ENCODE measurements at places on chromosomes 2 and 18. TPM values are rescaled to one million over a fixed set of nuclear protein-coding genes. Genes with fewer than 3 reads are reported as not detected.

The IGFBP2 gene
- 21.1 TPM for polyA plus RNA-seq

- no peak for DNase-seq
Observed at GRCh38 chr18:25235401-25236042, 116.4 kb downstream of the ZNF521 start.

- no peak for DNase-seq
Observed at GRCh38 chr2:138324068-138324771, 177.3 kb upstream of the SPOPL start.

DNA sequence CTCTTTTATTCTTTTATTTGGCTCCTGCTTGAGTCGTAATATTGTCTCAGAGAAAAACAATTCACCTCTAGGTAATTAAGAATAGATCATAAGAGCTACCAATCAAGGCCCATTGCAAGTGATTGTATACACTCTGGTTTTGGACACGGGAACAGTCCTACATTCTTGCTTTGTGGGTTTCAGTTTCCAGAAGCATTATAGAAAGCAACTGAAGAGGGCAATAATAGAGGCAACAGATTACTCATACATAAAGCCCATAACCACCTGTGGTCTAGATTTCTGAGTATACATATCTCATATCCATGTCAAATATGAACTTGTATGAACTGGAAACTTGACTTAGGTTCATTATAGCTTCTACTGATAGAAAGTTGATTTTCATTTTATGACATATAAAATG, 65.4 kb downstream of the DIS3L2 start:
- no peak for DNase-seq

DNA sequence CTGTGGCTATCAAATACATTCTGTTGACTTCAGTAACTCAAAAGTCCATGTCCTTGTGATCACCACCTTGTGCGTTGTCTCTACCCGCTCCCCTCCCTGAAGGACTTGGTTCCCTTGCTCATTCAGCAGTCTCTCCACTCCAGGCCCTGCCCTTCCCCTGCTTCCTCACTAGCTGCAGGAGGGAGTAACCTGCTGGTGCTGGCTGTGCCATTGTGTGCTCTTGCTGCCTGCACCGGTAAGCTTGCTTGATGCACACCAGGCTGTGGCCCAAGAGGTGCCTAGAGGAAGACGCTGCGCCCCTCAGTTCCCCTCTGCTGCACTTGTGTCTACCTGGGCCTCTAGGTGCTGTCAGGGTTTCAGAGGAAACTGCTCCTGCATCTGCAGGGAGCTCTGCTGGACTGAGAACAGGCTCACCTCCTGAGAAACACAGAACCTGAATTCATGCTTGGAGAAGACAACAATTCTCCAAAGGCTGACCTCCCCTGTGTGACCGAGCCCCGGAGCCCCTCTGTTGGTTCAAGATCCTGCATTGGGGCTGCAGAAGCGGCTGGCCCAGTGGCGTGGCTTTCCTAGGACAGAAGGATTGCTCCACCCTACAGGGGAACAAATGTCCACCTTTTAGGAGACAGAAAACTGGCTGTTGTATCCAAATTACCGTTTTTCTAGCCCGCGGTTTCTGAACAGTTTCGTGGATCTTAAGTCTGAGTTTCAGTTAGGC, 33.6 kb downstream of the PTPRM start:
- no peak for DNase-seq
